ENCODE measurements at places on chromosomes 11 and 22. TPM values are rescaled to one million over a fixed set of nuclear protein-coding genes. Genes with fewer than 3 reads are reported as not detected.

F2 gene
- 0.19 TPM for total RNA-seq

- no peak for DNase-seq
- no peaks in the 10 kb centered on the region for H3K36me3 ChIP-seq
- peaks cover 90% of the 10 kb centered on the region for H3K27me3 ChIP-seq
- H3K4me3 ChIP-seq = peak within 1 kb of the TSS; percentile 32
- no peak within 1 kb of the TSS for H3K27ac ChIP-seq
- H3K4me1 ChIP-seq = peaks cover 32% of the 10 kb centered on the region
Observed at GRCh38 chr11:32435511-32435941, at the start of gene WT1. TSS of gene WT1 (minus strand) at chr11:32435539.

GRCh38 chr22:36595940-36596339, 67.0 kb upstream of the EIF3D start:
- DNase-seq = no peak
- no peak overlapping the region for H3K4me3 ChIP-seq
- no peak overlapping the region for H3K27ac ChIP-seq
- H3K4me1 ChIP-seq = no peaks in the 10 kb centered on the region

CYP2D6 gene
- total RNA-seq = 1.4 TPM

DNA sequence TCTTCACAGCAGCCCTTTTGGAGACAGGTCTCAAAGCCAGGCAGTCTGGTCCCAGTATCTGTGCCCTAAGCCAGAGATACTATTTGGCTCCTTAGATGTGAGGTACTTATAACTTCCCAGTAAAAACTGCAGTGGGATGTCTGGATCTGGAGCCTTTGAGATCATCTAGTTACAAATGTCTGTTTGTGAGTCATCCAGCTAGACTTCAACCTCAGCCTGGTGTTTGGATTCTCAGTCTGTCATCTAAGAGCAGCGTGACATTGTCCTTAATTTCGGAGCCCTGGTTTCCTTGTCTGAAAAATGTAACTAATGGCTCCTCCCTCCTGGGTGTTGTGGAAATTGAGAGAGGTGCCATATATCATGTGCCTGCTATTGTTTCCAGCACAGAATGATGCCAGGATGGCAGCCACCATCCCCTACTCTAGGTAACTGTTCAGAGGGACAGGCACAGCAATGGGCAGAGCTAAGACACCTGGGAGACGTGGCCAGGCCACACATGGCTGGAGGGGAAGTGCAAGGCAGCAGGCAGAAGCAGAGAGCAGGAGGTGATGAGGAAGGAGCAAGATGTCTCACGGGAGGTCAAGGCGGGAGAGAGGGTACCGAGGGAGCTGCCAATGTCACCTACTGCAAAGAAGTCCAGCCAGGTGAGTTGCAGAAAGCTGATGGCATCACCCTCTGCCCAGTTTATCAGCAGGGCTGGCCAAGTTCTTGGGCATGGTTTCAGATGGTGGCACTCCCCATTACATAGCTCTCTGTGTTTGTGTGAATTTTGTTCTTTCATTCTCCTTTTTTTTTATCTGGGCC, 20.6 kb upstream of the ST3GAL4 start:
- H3K4me3 ChIP-seq = no peak overlapping the region
- H3K27me3 ChIP-seq = no peaks in the 10 kb centered on the region
- H3K36me3 ChIP-seq = peaks cover 5% of the 10 kb centered on the region
- peaks cover 37% of the 10 kb centered on the region for H3K4me1 ChIP-seq
- H3K27ac ChIP-seq = peak overlapping the region; percentile 4
